ENCODE measurements at places on chromosomes 12 and 14. TPM values are rescaled to one million over a fixed set of nuclear protein-coding genes. Genes with fewer than 3 reads are reported as not detected.

ACVRL1 gene
- not detected for total RNA-seq

HAL gene
- 0.11 TPM for total RNA-seq

KRT80 gene
- total RNA-seq, result not detected

OTOGL gene
- 0.11 TPM for total RNA-seq

ZNF10 gene
- 17.3 TPM for total RNA-seq

CCDC38 gene
- total RNA-seq, result not detected

CCDC197 gene
- total RNA-seq, result not detected

GLI1 gene
- total RNA-seq, result 25.8 TPM

ATP2B1 gene
- total RNA-seq, result 23.4 TPM

RNASE4 gene
- total RNA-seq, result not detected

KCNA5 gene
- 0.09 TPM for total RNA-seq

EPYC gene
- not detected for total RNA-seq

FZD10 gene
- total RNA-seq, result 0.55 TPM

SERPINA1 gene
- not detected for total RNA-seq

ITGA7 gene
- total RNA-seq, result 114 TPM

RTL1 gene
- not detected for total RNA-seq

ARHGAP9 gene
- 3.7 TPM for total RNA-seq

PTCSC3 gene
- not detected for total RNA-seq

PLEKHG7 gene
- total RNA-seq, result not detected

SELPLG gene
- 0.09 TPM for total RNA-seq

GLS2 gene
- total RNA-seq, result 17.0 TPM

CALCOCO1 gene
- 22.3 TPM for total RNA-seq

PDE6H gene
- not detected for total RNA-seq

DPPA3 gene
- 2.0 TPM for total RNA-seq

C12orf76 gene
- total RNA-seq, result 9.7 TPM

KCNA1 gene
- 0.92 TPM for total RNA-seq

ACSM4 gene
- not detected for total RNA-seq

KRT78 gene
- not detected for total RNA-seq

SRSF9 gene
- total RNA-seq, result 306 TPM

NFATC4 gene
- total RNA-seq, result 46.4 TPM

INHBC gene
- not detected for total RNA-seq

PAPLN gene
- 6.9 TPM for total RNA-seq

ZNF891 gene
- total RNA-seq, result 2.1 TPM

MEG3 gene
- total RNA-seq, result not detected

PRIM1 gene
- total RNA-seq, result 46.5 TPM

CHGA gene
- 7.8 TPM for total RNA-seq

IFNG-AS1 gene
- total RNA-seq, result not detected
